ENCODE measurements at places on chromosomes 11 and 22. TPM values are rescaled to one million over a fixed set of nuclear protein-coding genes. Genes with fewer than 3 reads are reported as not detected.

Gene FOLR2
- total RNA-seq = not detected

Gene SERHL2
- total RNA-seq = 2.9 TPM

Gene OSM
- total RNA-seq = not detected

Gene PRR5
- total RNA-seq = 51.9 TPM

Gene SHANK2
- 5.8 TPM for total RNA-seq

Gene OR6T1
- not detected for total RNA-seq

Gene MPEG1
- total RNA-seq = not detected

Gene LARGE1
- total RNA-seq = 9.7 TPM

Gene FDXACB1
- 0.30 TPM for total RNA-seq

Gene CYP2D6
- total RNA-seq = not detected

Gene OR51V1
- total RNA-seq = not detected

Gene MSANTD2
- total RNA-seq = 7.5 TPM

Gene SPON1
- 1.1 TPM for total RNA-seq

Gene OVOL1
- total RNA-seq = not detected

Gene SESN3
- total RNA-seq = 2.1 TPM

DNA sequence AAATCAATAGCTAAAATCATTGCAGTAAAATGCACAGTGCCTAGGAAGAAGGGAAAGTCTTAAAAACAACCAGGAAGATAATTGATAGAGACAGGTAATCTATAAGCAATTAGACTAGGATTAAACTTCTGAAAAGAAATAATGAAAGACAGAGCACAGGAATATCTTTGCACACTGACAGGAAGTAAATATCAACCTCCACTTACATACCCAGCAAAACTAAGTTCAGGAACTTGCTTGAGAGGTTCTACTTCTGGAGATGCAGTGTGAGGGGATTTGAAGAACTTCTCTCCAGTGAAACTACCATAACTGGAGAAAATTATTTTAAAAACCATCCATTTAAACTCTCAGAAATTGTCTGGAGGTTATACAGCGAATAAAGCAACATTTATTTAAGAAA is 104.1 kb downstream of the EHF start:
- DNase-seq = no peak

DNA sequence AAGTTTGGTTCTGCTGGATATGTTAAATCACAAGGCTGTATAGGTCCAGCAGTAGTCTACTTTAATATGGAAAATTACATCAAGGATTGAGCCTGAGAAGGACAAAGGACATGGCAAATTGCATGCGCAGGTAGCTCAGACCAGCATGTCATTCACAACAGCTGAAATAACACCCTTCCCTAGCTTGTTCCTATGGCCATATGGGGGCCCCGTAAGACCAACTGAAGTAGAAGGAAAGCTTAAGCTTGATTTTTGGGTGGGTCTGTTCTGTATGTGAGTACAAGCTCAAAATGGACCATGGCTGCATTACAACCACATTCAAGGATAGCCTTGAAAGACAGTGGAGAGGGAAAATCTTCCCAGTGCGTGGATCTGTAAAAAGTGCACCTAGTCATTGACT is 20.6 kb upstream of the PDE3B start:
- DNase-seq = no peak

DNA sequence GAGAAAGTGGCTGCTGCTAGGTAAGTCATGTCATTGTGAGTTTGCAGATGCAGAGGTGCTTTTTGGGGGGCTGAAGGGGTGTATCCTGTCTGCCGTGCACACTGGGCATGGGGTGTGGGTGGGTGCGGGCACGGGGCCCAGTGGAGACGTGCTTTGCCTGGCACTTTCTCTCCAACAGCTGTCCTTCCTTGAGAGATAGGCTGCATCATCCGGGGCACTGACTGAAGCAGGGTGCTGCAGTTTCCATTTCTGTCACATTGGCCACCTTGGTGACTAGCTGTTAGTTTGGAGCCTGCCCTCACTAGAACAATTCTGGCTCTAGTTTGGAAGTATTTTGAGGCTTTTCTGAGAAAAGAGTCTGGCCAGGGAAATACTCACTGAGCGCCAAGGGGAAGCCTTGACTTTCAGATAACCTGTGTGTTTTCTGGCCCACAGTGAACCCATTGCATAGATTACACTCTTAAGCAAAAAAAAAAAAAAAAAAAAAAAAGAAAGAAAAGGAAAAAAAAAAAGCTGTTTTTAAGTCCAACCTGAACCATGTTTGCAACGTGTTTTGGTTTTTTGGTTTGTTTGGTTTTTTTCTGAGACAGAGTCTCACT is 219.2 kb downstream of the NAV2 start:
- no peak for DNase-seq

GRCh38 chr22:17647991-17648390 is 9.4 kb downstream of the BCL2L13 start:
- no peak for DNase-seq

GRCh38 chr22:33129621-33130020 is 71.4 kb upstream of the SYN3 start:
- no peak for DNase-seq

GRCh38 chr11:110467556-110467955 is 37.8 kb downstream of the FDX1 start:
- no peak for DNase-seq

- no peak for DNase-seq
Measured at GRCh38 chr11:28599656-28600055, 491.5 kb downstream of the METTL15 start.

DNA sequence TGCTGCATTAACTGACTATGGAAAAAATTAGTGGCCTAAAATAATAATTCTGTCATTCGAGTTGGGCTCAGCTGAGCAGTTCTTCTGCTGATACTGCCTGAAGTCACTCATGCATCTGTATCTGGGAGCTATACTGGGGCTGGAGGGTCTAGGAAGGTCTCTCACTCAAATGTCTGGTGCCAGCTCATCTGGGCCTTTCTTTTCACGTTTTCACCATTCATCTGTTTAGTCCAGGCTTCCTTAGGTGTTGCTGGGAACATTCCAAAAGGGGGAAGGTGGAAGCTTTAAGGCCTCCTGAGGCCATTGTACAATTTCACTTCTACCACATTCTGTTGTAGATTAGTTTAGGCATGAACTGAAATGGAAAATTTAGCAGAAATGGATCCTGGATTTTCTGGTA is 28.0 kb downstream of the YAP1 start:
- no peak for DNase-seq

DNA sequence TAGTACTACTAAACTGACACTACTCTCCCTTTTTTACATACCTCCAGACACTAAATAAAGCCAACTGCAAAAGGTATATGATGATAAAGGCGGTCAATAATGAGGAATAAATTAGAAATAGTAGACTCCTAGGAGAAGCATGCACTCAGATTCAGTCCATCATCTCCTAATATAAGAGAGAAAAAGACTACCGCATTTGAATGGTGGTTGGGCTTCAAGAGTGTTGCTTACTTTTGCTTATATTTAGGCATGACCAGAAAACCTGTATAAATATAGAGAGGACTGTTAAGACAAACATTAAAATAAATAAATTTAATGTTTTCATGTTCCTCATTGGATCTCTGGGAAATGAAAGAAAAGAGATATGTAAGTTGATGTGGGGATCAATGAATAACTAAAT is 1137.0 kb downstream of the FAM181B start:
- no peak for DNase-seq

- peak; percentile 51 for DNase-seq
Measured at GRCh38 chr22:41532908-41533825, 11.1 kb downstream of the POLR3H start.

DNA sequence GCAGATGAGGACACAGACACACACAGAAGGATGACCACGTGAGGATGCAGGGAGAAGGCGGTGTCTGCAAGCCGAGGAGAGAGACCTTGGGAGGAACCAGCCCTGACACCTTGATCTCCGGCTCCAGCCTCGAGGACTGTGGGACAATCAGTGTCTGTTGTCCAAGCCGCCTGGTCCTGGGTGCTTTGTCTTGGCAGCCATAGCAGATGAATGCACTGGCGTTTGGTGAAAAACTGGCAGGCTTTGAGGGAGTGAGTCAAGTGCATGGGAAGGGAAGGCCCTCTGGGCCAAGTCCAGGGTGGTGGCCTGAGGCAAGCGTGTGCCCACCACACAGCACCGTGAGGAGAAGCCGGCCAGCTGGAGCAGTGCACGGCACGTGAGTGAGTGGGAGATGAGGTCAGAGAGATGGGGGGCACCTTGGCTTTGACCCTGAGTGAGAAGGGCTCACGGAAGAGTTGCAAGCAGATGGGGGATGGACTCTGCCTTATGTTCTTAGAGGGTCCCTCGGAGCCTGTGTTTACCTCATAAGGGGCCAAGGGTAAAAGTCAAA is 12.4 kb upstream of the BRSK2 start:
- DNase-seq = no peak

DNA sequence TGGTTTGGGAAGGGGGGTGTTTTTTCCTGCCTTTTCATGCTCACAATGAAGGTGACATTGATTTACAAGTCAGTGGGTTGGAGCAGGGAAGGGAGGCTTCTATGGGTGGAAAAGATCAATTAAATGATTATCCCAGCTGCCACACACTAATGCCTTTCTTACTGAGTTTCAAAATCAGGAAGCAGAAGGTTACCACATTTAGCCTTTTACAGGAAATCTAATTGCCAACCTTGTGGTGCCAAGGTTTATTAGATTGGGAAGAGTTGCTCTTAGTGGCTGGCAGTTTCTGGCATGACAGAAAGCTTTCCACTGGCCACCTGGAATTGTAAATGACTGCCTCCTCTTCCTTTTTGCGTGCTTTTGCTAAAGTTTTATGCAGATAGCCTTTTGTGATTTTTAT is 98.7 kb downstream of the NAV2 start:
- DNase-seq = no peak

DNA sequence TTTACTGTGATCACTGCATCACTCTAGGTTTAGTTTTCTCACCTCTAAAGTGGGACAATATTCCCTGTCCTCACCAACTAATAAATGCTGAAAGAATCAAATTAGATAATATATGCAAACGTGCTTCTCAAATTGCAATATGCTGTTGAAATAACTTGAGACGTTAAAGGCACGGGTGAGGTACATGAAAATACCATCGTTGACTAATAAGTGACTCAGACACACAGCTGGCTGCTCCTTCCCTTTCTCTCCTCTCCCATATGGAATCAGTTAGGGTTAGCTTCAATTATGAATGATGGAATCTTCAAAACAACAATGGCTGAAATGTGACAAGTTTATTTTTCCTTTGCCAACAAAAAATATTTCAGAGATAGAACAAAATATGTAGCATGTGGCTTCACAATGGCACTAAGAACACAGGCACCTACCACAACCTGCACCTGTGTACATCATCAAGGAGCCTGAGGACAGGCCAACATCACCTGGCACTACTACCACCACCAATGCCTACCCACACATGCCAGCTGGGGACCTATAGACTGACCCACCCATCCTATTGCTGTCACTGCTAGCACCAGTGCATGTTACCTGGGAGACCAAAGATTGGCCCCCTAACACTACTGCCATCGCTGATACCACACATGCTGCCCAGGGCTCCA is 13.7 kb downstream of the GDPD4 start:
- DNase-seq = peak; percentile 6

- DNase-seq = no peak
Measured at GRCh38 chr11:110184456-110184855, 91.3 kb downstream of the ZC3H12C start.

DNA sequence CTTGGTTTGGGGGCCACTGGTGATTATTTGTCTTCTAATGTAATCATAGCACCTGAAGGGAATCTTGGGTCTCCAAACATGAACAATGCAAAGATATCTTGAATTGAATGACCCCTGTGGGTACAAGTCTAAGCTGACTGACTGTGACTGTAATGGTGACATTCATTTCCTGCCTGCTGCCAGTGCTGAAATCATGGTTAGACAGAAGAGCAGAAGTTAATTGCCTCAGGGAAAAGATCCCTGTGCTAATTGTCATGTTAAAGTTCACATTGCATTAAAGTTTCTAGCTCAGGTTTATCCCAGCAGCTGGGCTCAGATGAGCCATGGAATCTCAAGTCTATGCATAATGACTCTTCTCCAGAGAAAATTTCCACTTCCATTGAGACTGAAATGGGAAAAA is 772.0 kb downstream of the ETS1 start:
- DNase-seq = no peak

GRCh38 chr22:49201046-49201970 is 626.4 kb downstream of the BRD1 start:
- no peak for DNase-seq

DNA sequence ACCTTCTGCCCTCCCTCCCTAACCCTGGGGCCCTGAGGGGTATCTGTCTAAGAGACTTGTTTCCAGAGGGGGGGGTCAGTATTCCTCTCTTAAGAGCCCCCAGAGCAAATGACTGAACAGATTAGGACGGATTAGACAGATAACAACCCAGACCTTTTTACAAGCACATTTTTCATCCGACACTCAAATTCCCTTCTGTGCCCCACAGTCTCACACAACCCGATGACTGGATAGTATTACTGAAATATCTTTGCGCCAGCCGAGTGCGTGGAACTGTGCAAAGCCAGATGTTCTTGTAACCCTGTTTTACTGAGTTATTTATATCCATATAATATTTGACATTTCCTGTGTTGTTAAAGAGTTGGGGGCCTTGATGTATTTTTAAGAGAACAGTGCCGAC is 30.9 kb upstream of the FLI1 start:
- no peak for DNase-seq

GRCh38 chr11:108206171-108206570 is 16.3 kb downstream of the NPAT start:
- DNase-seq = no peak

DNA sequence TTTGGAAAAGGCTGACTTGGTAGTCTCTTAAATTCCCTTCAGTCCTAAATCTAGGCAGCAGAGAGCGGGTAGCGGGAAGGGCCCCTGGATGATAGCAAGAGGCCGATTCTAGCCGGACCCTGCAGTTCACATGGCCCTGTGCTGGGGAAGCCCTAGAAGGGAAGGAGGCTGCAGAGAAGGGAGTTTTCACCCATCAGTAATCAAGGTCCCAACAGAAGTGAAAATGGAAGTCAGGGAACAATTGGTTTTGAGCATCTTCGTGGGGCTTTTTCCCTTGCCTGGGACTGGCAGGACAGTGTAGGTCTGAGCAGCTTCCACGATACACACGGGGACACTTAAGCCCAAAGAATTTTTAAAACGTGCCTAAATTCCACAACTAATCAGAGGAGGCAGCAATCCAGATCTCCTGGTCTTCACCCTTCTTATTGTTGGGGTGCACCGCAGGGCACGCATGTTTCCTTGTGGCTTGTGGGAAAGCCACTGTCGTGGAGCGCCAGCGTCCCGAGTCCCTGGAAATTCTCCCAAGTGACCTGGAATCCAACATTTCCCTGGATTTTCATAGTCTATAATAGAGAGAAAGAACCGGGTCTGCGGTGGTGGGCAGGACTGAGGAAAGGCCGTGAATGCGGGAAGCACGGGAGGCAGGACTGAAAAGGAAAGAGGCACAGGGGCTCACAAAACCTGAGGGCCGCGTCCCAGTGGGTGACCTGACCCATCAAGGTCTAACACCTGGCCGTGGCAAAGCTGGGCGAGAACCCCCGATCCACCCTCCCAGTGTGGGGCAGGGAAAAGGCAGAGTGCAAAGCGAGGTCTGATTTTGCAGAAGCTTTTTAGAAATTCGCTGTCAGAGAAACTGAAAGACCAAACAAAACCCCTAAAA is 846 bp upstream of the OAF start:
- no peak for DNase-seq

GRCh38 chr11:86931548-86932258 is 23.5 kb downstream of the FZD4 start:
- DNase-seq = no peak
